ENCODE measurements at places on chromosomes 5 and 9.

DNA sequence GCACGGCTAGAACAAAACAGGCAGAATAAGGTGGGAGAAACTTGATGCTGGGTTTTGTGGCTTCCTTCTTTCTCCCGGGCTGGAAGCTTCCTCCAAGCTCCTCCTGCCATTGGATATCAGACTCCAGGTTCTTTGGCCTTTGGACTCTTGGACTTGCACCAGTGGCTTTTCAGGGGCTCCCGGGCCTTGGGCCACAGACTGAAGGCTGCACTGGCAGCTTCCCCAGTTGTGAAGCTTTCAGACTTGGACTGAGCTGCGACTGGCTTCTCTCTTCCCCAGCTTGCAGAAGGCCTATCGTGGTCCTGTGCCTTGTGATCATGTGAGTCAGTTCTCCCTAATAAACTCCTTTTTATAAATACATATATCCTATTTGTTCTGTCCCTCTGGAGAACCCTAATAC is 364.4 kb downstream of the DNAH5 start:
- DNase-seq = no peak

- no peak for DNase-seq
These were observed 75.5 kb downstream of the SSBP2 start for GRCh38 chr5:81675420-81675819.

DNA sequence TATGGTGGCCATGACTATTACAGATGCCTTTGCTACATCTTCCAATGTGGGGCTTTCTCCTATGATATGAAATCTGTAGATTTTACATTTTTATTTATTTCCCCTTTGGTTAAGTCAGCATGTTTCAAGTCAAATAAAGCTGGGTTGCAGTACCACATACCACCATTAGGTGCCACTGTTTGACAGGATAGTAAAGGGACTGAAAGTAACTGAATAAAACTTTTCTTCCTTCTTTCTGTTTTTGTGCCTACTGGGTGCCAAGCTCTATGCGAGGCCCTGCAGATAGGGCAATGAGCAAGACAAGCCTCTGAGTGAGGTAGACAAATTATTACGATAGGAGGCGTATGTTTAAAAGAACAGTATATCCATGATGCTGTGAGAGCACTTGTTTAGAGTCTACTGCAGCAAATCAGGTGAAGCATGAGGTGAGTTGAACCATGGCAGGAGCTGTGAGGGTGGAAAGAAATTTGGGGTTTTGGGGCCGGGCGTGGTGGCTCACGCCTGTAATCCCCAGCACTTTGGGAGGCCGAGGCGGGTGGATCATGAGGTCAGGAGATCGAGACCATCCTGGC is 64.8 kb downstream of the GDNF start:
- peak; percentile 68 for DNase-seq

GRCh38 chr9:88818495-88819201 is 172.6 kb upstream of the S1PR3 start:
- peak; percentile 89 for DNase-seq

GRCh38 chr5:118768607-118769175 is 219.7 kb downstream of the DTWD2 start:
- no peak for DNase-seq

- peak; percentile 98 for DNase-seq
These were observed 726.1 kb downstream of the BRINP1 start for GRCh38 chr9:118643118-118643517.

GRCh38 chr9:21392270-21392669 is 7.1 kb upstream of the IFNA2 start:
- peak; percentile 40 for DNase-seq

DNA sequence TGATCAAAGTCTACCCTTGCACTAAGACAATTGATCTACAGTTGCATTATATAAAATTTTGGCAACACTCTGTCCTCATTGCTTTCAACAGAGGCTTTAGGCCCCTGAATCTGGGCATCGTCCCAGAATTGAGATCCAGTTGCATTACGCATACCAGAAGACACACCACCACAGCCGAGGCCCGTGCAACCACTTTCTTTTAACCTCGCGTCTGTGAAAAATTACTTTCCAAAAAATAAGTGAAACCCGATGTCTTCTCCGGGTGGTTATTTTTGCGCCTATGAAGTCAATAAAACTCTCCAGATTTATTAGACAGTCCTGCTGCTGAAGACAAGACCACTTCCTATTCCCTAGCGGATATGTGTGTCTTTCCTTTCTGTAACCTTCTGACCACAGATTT is 52.1 kb upstream of the NFIB start:
- DNase-seq = peak; percentile 85
